ENCODE measurements at places on chromosomes 5 and 9. TPM values are rescaled to one million over a fixed set of nuclear protein-coding genes. Genes with fewer than 3 reads are reported as not detected.

AQP3 gene
- total RNA-seq, result 11.0 TPM

GABRA6 gene
- not detected for total RNA-seq

DDX4 gene
- not detected for total RNA-seq

IL9 gene
- not detected for total RNA-seq

HAND1 gene
- total RNA-seq, result not detected

LOX gene
- total RNA-seq, result 28.0 TPM

ADAMTS6 gene
- 67.4 TPM for total RNA-seq

IFNA2 gene
- not detected for total RNA-seq

LCN15 gene
- total RNA-seq, result not detected

INIP gene
- total RNA-seq, result 18.0 TPM

C5orf46 gene
- 1.0 TPM for total RNA-seq

VCAN gene
- total RNA-seq, result 234 TPM

SLC22A4 gene
- 2.0 TPM for total RNA-seq

ENHO gene
- total RNA-seq, result not detected

TAS2R1 gene
- not detected for total RNA-seq

SYNPO gene
- 1.3 TPM for total RNA-seq

PTPRD gene
- total RNA-seq, result 0.33 TPM

SLC22A5 gene
- 26.9 TPM for total RNA-seq

ARL10 gene
- 10.7 TPM for total RNA-seq

SLC25A2 gene
- 0.17 TPM for total RNA-seq

CTNNAL1 gene
- total RNA-seq, result 99.5 TPM

BHMT2 gene
- 0.17 TPM for total RNA-seq

HK3 gene
- total RNA-seq, result not detected

MTAP gene
- total RNA-seq, result 51.5 TPM

NTNG2 gene
- total RNA-seq, result 1.0 TPM

TAF11L10 gene
- not detected for total RNA-seq

ARHGEF28 gene
- 74.0 TPM for total RNA-seq

BARHL1 gene
- not detected for total RNA-seq

PKD2L2 gene
- total RNA-seq, result not detected

PRSS3 gene
- 24.4 TPM for total RNA-seq

ZDHHC12 gene
- total RNA-seq, result 61.3 TPM
